Stimulated activated CD8-positive, alpha-beta memory T cell treated with anti-CD3 and anti-CD28 coated beads, Interleukin-12 subunit alpha, Interleukin-12 subunit beta, amount 100 ng/mL, for 1 hour (primary cell): ENCODE measurements at places on chromosomes 5 and 9.

DNA sequence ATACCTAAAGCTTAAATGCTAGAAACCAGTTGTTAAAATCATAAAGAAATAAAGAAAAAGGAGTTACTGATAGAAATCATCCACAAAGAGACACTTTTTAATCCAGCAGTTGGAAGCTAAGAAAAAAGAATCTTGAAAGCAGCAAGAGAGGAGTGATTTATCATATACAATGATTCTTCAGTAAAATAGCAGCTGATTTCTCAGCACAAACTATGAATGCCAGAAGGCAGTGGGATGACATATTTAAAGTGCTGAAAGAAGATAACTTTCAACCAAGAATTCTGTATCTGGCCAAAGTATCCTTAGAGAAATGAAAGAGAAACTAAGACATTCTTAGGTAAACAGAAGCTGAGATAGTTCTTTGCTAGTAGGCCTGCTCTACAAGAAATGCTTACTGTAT is 366.0 kb downstream of the HTR1A start:
- DNase-seq: no peak

DNA sequence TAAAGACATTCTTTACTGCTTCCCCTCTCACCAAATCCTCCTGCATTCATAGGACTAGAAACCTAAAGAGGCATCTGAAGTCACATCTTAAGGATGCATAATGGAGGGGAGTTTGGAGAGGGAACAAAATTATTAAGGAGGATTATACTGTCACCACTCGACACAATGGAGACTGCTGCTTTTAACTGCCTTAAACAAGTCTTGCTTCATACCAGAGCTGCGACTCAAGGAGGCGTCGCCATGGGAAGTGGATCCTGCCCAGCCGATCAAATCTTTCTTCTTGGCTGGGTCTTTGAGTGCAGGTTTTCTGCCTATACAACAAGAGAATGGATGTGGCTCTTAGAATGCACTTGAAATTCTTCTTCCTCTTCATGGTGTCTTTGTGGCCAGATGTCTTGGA is 66.7 kb upstream of the FOXE1 start:
- no peak for DNase-seq

GRCh38 chr5:72552041-72552557 is 44.9 kb upstream of the ZNF366 start:
- DNase-seq: no peak

- DNase-seq: no peak
Measured at GRCh38 chr5:1510631-1511030, 13.1 kb downstream of the LPCAT1 start.

DNA sequence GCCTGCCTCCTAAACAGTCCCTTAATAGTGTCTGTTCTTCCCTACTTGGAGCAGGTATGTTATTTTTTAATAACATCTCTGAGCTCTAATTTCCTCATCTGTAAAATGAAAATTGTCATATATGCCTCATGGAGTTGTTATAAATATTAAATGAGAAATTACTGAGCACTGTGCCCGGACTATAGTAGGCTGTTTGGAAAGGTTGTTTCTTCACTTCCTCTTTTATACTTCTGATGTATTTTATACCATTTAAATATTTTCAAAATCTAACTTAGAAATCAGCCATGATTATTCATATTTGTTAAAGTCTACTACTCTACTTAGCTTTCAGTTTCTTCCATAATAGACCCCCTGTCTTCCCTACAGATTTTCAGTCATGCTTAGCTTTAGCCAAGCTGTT is 30.5 kb upstream of the HAPLN1 start:
- no peak for DNase-seq

DNA sequence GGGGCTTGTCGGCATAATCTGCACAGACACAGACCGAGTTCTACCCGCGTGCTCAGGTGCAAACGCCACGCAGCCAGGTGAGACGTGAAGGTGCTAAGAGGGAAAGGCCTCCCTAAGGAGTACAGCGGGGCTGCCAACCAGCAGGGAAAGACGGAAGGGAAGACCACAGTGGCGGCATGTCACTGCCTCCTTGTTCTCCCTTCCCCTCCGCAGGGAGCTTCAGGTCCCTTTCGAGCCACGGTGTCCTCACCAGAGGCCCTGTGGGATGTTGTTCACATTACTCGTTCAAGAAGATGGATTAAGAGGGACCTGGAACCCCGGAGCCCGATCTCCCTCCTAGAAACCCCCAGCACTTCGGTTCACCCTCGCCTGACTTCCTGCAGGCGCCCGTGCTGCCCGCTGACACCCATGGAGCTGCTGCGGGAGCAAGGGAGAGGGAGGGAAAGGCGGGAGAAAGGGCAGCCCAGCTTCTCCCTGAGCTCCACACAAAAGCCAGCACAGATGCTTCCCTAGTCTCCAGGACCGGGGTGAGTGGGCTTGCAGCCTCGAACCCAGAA is 686 bp downstream of the BRD9 start:
- no peak for DNase-seq

- DNase-seq: no peak
Measured at GRCh38 chr5:36606428-36607113, at the start of gene SLC1A3. SLC1A3 (plus strand) TSS chr5:36606606; CDS start chr5:36608424, 1,818 bp downstream.

DNA sequence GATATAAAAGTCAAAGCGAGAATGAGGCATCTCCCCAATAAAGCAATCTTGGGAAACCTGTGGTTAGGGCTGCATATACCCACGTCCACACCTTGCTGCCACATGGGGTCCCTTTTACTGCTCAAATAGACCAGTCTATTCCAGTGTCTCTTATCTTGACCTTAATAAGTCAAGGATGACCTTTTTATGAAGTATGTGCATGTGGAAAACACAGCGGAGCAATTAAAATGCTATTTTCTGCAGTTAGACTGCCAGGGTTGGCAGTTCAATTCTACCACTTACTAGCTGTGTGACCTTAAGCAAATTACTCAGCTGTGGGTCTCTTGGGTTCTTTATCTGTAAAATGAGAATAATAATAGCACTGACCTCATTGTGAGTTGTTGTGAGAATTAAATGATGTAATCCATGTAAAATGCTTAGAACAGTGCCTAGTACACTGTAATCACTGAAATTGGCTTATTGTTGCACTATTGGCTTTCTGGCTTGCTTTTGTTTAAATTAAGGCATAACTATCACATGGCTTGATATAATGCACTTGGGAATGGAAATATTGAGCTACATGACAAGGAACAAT is 67.8 kb upstream of the HSPB3 start:
- no peak for DNase-seq

- DNase-seq: no peak
Measured at GRCh38 chr5:20636686-20637085, 648.7 kb upstream of the CDH18 start.

DNA sequence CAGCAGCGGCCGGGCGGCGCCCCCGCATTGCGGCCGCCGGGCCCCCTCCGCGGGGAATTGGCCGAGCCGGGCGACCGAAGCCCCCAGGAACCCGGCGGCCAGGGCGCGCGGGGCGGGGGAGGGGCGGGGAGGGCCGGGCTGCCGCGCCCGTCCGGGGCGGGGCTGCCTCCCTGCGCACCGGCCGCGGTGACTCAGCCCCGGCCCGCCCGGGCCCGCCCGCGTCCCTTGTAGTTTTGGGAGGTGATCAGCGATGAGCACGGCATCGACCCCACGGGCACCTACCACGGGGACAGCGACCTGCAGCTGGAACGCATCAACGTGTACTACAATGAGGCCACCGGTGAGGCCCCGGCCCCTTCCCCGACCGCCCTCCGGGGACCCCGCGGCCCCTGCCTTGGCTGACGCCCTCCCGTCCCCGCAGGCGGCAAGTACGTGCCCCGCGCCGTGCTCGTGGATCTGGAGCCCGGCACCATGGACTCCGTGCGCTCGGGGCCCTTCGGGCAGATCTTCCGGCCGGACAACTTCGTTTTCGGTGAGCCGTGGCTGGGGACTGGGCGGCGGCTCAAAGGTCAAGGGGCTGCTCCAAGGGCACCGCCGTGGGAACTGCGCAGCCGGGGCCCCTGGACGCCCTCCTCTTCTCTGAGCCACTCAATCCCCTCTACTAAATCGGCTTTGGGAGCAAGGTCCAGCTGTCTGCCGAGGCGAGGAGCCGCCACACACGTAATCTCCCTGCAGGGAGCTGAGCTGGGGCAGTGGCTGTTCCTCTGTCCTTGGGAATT is 592 bp downstream of the TUBB4B start:
- peak; percentile 63 for DNase-seq

- no peak for DNase-seq
Measured at GRCh38 chr5:151298063-151298855, 5.3 kb downstream of the SLC36A3 start.

DNA sequence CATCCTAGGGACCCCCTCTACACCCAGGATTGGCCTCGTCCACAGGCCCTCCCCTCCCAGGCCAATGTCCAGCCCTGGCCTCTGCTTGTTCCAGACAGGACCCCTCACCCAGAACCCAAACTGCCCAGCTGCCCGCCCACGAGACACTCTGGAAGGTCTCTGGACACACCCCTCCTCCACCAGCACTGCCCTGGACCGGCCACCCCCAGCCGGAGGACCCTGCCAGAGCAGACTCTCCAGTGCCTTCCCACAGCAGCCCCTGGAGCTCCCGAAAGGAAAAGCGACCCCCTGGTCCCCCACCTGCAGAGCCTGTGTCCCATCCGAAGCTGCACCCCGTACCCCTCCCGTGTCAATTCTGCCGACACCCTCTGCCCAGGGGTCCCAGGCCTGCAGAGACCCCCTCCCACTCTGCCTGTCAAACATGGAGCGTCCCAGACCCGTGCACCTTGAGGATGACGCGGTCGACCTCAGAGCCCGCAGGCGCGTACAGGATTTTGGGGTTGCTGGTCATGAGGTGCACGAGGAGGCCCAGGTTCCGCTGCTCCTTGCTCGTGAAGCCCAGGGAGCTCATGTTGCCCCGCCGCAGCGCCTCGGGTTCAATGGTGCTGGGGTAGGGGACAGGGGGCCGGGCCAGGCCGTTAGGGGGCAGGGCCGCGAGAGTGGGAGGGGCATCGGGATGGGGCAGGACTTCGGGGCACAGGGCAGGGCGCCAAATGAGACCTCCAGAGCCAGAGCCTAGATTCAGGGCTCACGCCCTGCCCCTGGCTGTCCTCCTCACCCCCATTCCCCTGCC is 8.0 kb downstream of the ABCA2 start:
- no peak for DNase-seq

DNA sequence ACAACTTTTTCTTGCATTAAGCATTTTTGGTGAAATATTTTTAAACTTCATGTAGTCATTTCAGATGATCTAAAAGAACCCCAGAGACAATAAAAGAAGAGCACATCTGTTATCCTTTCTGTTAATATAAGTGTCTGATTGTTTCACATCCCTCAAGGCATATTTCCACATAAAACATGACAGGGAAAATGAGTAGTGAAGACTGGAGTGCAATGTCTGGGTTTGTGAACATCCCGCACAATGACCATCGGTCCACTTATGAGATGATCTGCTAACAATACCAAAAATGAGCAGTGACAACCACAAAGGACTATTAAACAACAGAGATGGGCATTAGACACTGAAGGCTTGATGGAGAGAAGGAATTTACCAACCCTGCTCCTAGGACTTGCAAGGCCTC is 209.1 kb downstream of the NR2F1-AS1 start:
- no peak for DNase-seq
